ENCODE measurements at places on chromosomes 1 and 21.

GRCh38 chr1:224447251-224447650 lies 12.7 kb upstream of the WDR26 start:
- no peak for DNase-seq

DNA sequence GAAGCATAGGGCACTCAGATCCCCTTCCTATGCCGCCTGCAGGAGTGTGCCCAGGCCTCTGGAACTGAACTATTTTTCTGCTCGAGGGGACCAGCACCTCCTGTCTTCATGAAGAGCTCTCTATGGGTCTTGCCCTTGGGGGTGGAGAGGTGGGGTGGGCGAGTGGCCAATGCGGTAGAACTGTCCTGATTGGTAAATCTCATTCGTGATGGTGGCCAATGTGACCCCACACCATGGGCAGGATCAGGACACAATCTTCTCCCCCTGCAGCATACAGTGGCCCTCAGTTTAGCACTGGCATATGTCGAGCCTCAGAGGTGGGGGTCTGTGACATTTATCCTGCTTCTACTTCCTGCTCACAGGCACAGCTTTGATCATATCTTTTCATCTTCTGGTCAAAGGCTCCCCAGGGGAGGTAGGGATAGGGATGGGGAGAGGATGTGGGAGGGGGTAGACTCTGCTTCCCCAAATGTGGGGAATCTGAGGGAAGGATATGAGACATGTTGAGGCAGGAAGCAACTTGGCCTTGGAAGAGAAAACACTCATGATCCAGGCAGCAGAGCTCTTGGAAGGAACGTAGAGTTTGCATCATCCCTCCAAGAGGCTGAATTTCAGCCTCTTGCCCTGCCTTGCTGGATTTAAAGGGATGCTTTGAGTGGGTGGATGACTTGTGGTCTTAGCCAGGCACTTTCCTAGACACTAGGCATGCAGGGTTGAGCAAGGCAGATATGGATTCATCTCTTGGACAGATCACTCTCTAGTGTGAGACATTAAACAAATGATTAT lies 81.8 kb downstream of the LAMC2 start:
- DNase-seq = no peak

GRCh38 chr1:219385787-219386427 lies 212.2 kb downstream of the LYPLAL1 start:
- DNase-seq = no peak

DNA sequence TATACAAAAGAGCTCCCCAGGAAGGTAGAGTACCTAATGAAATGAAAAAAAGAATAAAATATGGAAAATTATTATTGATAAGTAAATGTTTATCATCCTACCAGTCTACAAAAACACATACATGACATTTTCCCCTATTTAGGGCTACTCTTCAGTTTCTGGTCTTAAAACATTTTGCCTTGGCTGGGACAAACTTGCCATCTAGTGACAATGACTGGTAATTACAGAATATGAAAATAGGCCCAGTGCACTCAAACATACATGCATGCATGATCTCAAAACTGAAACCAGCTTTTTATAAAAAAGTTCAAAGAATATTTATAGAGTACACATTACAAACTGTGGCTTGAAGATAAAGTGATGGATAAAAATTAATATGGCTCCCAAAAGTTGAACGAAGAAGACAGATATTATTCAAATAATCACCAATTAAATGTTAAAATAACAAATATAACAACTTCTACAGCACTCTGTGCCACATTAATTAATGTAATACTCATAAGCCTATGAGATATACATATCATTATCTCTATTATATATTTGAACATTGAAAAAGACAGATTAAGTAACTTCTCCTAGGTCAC lies 10.5 kb upstream of the RNPC3 start:
- no peak for DNase-seq

DNA sequence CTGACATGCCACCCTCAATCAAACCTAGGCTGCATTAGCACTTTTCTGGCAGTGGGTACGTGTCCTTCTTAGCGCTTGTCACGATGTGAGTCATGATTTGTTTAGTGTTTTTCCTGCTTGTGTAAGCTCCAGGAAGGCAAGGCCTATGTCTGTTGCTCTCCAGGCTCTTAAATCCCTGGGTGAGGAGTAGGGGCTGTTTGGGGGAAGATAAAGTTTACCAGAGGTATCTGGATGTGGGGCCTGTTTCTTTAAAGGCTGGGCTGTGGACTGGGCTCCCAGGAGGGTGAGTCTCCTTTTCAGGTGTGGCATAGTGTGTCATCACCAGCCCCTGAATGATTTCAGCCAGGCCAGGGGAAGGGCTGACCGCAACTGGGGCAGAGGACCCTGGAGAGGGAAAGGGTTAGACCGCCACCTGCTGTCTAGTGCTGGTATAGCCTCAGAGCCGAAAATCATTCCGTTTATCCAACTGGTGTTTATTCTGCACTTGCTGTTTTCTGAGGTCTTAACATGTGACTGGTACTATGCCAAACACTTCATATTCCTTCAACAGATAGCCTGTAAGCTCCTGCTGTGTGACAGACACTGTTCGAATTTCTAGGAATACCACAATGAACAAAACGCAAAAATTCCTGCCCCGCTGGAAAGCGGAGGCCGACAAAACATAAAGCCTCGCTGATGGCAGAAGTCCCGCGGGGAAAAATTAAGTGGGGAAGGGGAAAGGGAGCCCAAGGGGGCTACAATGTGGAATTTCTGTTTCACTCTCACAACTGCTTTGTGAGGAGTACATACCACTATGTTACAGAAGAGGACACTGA lies 9.7 kb downstream of the SERINC2 start:
- DNase-seq = no peak

- peak; percentile 66 for DNase-seq
These were observed 7.7 kb downstream of the ARHGEF2 start for GRCh38 chr1:155970531-155971167.

DNA sequence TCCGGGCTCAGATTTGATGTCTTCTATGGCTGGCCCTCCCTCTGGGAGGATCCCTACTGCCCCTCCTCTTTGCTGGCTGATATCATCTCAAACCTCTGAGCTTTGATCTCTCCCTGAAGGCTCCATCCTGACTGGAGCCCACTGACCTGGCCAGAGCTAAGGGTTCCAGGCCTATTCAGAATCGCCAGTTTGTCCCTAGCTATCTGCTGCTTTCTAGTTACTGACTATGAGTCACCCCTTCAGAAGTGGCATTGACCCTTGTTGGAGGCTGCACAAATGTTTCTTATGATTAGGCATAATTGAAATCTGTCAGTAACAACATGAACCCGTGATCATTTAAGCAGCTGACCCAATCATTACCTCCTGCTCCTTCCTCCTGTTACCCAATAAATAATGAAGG lies 87.1 kb downstream of the ABCA4 start:
- DNase-seq = no peak

GRCh38 chr1:243409284-243409683 lies 153.4 kb downstream of the SDCCAG8 start:
- no peak for DNase-seq

- DNase-seq = no peak
These were observed 775.0 kb downstream of the USP25 start for GRCh38 chr21:16504766-16505165.

DNA sequence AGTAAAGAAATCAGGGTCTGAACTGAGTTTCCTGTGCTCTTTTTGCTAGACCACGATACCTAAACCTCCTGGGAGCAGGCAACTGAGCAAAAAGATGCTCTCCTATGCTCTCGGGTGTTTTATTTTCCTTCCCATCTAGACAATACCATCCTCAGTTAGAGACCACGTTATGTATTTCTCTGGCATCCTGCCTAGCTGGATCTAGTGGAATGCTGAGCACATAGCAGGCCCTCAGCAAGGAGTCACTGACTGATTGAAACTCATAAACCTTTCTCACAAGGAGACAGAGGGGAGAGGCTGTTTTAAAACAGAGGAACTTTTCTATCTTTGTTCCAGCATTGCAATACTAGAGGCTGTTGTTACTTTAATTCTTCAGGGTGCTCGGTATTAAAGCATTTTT lies 168.0 kb downstream of the CYYR1 start:
- DNase-seq = no peak

- no peak for DNase-seq
These were observed 434.8 kb downstream of the CAMTA1 start for GRCh38 chr1:7220007-7220406.

- DNase-seq = no peak
These were observed 2.2 kb downstream of the AJAP1 start for GRCh38 chr1:4656533-4657140.

GRCh38 chr1:222006715-222007114 lies 264.8 kb upstream of the DUSP10 start:
- DNase-seq = no peak

- no peak for DNase-seq
These were observed 329.3 kb downstream of the BARHL2 start for GRCh38 chr1:90387805-90388204.

- no peak for DNase-seq
These were observed 7.2 kb downstream of the PGLYRP4 start for GRCh38 chr1:153341431-153341934.

Measured in caudate nucleus (tissue), 63 donors.